ENCODE measurements at places on chromosomes 3 and 15.

DNA sequence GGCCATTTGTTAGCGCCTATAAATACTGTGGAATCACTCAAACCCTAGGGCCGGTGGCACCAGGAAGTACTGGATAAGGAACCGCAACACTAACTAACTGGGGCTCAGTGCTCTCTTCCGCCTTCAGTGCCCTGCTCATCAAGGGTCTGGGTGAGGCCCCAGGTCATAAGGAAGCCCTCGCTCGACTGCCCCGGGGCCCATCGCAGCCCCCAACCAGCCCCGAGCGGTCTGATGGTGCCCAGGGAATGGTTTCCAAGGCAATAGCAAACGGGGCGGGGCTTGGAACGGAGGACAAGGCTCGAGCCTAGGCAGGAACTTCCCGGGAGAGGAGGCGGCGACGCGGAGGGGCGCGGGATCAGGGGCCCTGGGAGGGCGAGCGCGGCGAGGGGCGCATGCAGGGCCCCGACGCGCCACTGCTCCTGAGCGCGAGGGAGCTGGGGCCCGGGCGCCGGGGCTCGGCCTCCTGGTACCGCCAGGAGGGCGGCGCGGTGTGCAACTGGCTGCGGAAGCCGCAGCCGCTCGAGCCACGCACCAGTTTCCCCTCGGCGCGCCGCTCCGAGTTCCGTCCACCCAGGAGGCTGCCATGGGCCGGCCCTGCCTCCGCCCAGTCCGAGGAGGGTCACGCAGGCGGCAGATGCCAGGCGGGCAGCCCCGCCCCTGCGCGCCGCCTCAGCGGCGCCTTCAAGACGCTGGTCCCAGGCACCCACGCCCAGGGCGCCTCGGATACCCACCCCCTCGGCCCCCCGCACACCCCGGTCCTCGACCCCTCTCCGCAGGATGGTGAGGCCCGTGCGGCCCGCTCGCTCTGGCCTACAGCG, at the start of gene TTLL3:
TTLL3 (plus strand) TSS at position 648 of the 818 bp plus-strand sequence. CDS start 400 bp downstream, outside the sequence.
- peak; percentile 29 for DNase-seq

- no peak for DNase-seq
These were observed 142.2 kb upstream of the CNTN3 start for GRCh38 chr3:74756674-74757073.

- DNase-seq: no peak
These were observed 17.3 kb upstream of the KBTBD8 start for GRCh38 chr3:66980791-66981190.

DNA sequence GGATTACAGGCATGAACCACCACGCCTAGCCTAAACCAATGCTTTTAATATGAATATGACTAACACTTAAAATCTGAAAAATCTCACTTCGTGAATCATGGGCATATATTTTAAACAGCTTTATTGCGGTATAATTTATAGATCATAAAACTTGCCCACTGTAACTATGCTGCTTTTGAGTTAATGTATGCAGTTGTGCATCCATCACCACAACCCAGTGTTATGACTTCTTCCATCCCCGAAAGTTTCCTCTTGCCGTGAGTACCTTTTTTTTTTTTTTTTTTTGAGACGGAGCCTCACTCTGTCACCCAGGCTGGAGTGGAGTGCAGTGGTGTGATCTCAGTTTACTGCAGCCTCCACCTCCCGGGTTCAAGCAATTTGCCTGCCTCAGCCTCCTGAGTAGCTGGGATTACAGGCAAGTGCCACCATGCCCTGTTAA, 7.1 kb downstream of the KAT2B start:
- DNase-seq: no peak

DNA sequence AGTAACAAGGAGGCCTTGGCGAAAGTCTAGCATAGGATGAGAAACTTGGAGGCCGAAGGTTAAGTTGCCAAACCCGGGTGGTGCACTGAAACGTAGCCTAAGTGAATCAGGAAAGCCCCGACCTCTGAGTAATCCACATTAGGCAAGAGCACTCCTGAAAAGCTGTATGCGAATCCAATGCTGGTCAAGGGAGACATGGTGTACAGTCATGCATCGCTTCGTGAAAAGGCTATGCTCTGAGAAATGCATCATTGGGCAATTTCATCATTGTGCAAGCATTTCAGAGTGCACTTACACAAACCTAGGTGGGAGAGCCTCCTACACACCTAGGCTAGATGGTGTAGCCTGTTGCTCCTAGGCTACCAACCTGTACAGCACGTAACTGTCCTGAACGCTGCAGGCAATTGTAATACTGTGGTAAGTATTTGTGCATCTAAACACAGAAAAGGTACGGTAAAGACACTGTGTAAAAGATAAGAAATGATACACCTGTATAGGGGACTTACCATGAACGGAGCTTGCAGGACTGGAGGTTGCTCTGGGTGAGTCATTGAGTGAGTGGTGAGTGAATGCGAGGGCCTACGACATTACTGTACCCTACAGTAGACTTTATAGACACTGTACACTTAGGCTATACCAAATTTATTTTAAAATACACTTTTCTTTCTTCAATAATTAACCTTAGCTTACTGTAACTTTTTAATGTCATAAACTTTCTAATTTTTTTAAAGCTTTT, 222.5 kb downstream of the SHQ1 start:
- DNase-seq: no peak

GRCh38 chr15:66948294-66948693, 117.1 kb upstream of the SMAD3 start:
- no peak for DNase-seq

DNA sequence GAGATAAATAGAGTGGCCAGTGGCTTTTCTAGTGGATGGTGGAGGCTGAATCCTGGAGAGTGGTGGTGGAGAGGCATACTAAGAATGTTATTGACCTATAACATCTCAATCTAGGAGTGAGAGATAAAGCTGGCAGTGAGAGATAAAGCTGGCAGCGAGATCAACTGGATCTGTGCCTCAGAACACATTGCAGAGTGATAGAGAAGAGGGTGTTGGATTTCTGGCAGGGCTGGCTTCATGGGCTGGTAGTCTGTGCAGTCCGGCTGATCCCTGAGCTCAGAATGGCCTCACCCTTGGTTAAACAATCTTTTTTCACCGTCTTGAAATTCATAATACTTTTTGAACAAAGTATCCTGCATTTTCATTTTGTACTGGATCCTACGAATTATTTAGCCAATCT, 221.2 kb downstream of the NLGN1 start:
- DNase-seq: no peak

- DNase-seq: no peak
These were observed 101.6 kb downstream of the ZPLD1 start for GRCh38 chr3:102536456-102536855.

- no peak for DNase-seq
These were observed 549.8 kb upstream of the AGTR1 start for GRCh38 chr3:148147903-148148302.

DNA sequence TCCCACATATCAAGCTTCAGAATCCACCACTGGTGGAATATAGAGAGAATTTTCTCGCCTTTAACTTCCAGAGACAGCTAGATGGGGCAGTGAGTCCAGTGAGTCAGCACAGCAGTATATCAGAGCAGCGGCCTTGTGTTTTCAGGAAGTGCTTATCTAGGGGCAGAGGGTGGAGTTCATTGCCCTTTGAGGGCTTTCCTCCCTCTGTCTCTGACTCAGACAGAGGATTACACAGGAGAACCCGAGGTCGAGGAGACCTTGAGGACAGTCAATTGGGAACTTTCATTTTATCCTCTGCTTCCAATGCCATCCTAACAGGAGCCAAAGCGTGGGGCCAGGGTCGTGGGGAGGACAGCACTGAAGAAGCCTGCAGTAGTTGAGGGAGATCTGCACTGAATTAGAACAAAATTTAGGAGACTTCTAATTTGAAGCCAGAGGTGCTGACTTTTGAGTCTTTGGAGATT, 109.6 kb upstream of the UMPS start:
- DNase-seq: no peak

GRCh38 chr3:37125195-37126073, 48.9 kb downstream of the LRRFIP2 start:
- no peak for DNase-seq

DNA sequence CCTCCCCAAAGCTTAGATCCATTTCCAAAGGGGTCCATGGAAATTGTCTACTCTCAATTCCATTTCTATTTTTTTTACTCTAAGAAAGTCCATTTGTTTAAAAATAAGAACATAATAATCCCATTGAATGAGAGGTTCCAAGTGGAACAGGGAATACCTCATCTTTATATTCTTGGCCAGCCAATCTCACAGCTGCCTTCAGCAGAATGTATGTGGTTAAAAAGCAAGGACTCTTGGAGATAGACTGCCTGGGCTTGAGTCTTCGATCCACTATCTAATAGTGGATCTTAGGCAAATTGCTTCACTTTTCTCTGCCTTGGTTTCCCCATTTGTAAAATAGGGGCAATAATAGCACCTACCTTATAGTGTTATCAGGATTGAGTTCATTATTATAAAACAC, 24.5 kb upstream of the CAPN7 start:
- DNase-seq: no peak

GRCh38 chr3:122362026-122362425, 21.0 kb downstream of the MIX23 start:
- no peak for DNase-seq

GRCh38 chr3:62950210-62950609, 75.0 kb upstream of the CADPS start:
- no peak for DNase-seq

DNA sequence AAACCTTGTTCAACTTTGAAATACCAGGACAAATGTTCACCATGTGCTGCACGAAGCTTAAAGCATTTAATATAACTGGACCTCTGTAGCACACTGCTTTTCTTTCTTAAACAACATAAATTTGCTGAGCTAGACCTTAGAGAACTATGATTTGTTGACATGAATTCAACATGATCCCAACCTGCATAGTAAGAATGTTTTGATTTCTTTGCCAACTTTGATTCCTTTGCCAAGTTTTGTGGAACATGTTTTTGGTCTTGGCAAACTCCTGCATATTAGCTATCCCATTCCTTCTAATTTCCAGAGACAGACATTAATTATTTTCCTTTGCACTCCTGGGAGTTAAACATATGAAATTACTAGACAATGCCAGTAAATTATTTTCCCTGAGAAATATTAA, 197.2 kb upstream of the RBMS3 start:
- no peak for DNase-seq

- DNase-seq: no peak
These were observed 213.5 kb upstream of the CRBN start for GRCh38 chr3:3392946-3393345.

GRCh38 chr3:119293871-119294695, at the start of gene ARHGAP31:
Gene ARHGAP31, plus strand, starts transcription at chr3:119294383. Its CDS starts 522 bp downstream, at chr3:119294905.
- peak; percentile 82 for DNase-seq

- DNase-seq: no peak
These were observed 37.6 kb downstream of the CORO2B start for GRCh38 chr15:68616397-68616796.

DNA sequence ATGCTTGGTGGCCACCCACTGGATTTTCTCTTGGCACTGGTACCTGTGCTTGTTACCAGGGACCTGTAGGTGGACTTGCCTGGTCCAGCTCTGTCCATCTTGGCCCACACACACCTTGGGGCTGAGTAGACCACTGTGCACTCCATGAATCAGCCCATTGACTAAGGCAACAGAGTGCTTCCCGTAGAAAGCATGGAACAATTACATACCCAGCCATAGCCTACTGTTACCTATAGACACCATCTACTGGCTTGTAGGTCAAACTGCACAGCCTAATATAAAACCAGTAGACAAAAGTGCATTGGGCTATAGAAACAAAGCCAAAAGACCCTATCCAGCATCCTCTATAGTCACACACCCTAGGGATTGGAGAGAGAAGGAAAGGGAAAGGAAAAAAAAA, 378.9 kb downstream of the OTOL1 start:
- DNase-seq: no peak

GRCh38 chr3:104190681-104191080, 1176.0 kb upstream of the ALCAM start:
- no peak for DNase-seq

GRCh38 chr3:172145031-172145686, 105.8 kb downstream of the FNDC3B start:
- no peak for DNase-seq

DNA sequence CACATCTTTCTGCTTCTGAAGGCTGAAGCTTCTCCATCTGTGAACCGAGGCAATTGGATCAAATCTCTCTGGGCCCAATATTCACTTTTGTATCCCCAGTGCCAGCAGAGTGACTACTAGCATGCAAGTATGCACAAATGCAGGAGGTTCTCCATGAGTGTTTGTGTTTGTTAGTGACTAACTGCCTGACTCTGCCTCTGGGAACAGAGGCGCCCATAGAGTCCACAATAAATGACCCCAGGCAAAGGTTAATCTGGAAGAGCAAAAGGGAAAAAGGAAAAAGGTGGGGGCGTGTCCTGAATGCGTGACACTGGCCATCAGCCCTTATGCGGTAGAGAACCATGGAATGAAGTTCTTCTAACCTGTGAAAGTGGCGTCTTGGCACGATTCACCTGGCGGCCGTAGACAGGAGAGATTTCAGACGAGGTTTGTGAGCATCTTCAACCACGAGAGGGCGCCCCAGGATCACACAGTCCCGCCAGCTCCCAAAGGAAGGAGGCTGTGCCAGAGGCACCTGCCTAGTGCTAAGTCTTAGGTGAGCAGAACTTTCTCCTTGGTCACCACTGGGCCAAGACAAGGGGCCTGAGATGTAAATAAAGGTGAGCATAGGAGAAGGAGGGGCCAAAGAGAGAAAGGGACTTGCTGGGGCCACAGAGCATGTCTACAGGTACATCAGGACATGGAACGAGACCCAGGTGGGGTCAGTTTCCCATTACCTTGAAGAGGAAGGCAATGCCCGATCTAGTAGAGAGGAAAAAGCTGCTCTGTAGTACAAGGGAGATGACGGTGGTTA, 44.2 kb downstream of the RBPMS2 start:
- peak; percentile 73 for DNase-seq

- no peak for DNase-seq
These were observed 19.2 kb upstream of the SYNM start for GRCh38 chr15:99085413-99086326.

GRCh38 chr3:4977853-4978203, 1.4 kb upstream of the BHLHE40 start:
- DNase-seq: peak; percentile 30

DNA sequence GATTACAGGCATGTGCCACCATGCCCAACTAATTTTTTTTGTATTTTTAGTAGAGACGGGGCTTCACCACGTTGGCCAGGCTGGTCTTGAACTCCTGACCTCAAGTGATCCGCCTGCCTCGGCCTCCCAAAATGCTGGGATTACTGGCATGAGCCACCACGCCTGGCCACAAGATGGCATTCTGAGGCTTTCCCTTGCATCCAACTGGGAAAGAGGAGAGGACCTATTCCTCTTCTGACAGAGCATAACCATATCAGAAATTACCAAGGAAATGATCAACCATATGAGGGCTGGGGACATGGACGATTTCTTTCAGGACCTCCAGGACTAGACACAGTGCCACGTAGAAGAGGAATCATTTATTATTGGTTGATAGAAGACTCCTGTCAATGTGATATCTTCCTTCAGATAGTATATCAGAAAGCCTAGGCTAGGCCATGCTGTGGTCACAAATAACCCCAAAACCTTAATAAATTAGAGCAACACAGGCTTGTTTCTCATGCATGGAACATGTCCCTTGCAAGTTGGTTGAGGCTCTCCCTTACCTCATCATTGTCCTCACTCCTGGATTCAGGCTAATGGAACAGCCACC, 372.3 kb upstream of the IL12A start:
- no peak for DNase-seq

Data from activated T-helper 9 cell treated with anti-CD3 and anti-CD28 coated beads, Interleukin-2, amount 50 U/mL, for 16 hours (primary cell).